ENCODE measurements at places on chromosomes 7 and 10. TPM values are rescaled to one million over a fixed set of nuclear protein-coding genes. Genes with fewer than 3 reads are reported as not detected.

The FKBP9 gene
- 43.4 TPM for total RNA-seq

DNA sequence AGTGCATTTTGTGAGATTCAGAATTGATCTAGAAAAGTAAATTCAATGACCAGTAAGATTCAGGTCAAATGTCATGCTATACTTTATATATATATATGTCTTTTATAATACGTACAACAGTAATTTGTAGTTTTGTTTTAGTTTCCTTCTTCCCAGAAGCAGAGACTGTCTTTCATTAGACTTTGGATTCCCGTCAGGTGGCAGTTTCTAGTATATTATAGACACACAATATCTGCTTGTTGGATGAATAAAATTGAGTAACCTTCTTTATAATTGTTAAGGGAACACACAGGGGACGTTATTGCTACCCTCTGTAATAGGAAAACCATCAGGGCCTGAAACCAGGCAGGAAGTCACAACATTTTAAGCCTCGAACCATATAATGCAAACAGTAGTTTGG, 5.3 kb upstream of the LAMB1 start:
- DNase-seq = no peak

The TUBAL3 gene
- total RNA-seq = not detected

DNA sequence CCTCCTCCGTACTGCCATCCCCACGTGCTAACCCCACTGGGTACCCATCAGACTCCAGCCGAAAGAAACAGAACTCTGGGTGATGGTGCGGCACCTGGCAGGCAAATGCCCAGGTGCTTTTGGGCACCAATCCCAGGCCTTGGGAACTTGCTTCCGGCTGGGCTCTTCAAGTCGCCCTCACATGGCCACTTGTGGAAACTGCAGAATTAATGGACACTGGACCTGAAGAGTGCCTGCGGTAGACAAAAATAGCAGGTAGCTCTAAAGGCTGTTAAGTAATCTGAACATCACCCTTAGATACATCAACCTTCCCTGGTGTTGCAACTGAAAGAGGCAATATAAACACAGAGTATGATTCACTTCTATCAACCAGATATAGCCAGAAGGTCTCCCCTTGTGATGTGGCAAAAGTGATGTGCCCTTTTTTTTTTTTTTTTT, 644.4 kb downstream of the GRM8 start:
- DNase-seq = peak; percentile 43

- DNase-seq = peak; percentile 91
These were observed 511 bp upstream of the NRP1 start for GRCh38 chr10:33334805-33335550.

DNA sequence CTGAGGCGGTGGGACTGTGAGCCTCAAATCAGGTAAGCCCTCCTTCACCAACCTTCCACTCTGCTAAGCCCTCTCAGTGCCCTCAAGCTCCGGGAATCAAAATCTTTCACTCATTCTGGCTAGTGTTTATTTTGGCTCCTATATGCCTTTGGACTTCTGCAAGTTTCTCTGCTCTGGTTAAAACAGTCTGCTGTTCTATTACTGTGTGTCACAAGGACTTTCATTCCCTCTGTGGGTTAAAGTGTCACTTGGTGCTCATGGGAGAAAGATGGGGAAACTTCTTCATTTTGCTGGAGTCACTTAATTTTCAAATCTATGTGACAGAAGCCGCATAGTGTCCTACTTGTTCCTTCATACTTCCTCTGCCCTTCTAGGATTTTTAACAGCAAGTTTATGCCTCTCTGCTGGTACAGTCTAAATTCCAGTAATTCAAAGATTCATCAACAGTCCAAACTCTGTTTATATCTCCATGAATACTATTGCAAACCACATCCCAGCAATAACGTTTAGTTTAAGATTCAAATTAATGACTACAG, 61.3 kb downstream of the CD36 start:
- DNase-seq = no peak

The CARD11 gene
- total RNA-seq = 0.17 TPM

DNA sequence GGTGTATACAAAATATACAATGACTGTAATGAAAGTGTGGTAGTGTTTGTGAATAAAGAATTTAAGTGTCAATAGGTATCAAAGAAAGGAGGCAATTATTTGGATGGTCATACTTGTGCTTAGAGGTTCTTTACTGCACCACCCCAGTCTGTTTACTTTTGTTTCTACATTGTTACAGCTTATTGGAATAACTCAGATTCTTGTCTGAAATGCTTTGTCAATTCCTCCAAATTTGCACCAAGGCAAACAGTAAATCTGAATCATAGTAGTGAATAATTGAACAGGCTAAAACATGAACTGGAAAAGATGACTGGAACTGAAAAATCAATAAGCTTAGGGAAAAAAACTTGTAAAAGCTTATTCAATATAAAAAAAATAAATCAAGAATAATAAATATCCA, 319.2 kb downstream of the EXOC4 start:
- DNase-seq = no peak

GRCh38 chr7:29332875-29333855, 138.6 kb downstream of the CHN2 start:
- DNase-seq = no peak

DNA sequence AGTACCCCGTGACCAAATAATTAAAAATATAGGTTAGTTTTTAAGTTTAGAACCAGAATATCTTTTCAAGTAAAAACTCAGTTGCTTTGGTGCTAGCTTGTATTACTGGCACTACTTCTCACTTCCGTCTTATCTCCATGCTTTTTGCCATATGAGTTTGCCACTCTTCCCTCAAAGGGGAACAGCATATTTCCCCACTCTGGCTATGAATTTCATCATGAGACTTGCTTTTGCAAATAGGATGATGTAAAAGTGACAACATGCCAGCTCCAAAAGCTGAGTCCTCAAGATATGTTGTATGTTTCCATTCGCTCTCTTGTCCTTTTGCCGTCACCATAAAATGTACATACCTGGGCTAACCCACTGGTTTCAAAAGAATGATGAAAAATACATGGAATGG, 178.1 kb upstream of the SEMA3A start:
- DNase-seq = no peak

DNA sequence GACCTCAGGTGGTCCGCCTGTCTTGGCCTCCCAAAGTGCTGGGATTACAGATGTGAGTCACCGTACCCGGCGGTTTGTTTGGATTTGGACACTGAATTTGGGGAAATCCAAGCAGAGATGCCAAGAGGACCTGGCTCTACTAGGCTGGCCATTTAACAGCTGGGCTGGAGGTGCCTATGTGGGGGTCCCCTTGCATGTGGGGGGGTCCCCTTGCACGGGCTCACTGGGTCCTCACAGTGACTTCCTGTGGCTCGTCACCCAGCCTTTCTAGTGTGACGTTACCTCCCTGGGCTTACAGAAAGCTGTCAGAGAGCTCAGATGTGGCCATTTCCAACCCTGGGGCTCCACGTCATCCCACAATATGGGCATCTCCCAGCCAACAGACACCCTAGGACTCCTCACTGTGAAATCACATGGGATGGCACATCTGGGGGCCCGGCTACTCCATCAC, 49.3 kb upstream of the GNA12 start:
- no peak for DNase-seq

DNA sequence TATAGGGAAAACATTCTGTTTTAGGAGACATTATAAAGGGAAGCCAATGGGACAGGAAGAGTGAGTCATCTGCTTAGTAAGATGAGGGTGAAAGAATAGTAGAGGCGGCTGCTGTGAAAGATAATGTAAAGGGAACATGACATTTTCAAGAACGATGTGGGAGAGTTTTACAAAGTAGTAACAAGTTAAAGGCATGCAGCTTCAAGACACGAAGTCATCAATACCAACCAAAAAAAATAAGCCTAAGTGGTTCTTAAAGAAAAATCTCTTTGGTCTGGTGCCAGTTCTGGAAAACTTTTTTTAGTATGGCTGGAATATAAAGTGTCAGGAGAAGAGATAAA, 6.1 kb downstream of the GSTO1 start:
- peak; percentile 79 for DNase-seq

The PGAM2 gene
- total RNA-seq = not detected

DNA sequence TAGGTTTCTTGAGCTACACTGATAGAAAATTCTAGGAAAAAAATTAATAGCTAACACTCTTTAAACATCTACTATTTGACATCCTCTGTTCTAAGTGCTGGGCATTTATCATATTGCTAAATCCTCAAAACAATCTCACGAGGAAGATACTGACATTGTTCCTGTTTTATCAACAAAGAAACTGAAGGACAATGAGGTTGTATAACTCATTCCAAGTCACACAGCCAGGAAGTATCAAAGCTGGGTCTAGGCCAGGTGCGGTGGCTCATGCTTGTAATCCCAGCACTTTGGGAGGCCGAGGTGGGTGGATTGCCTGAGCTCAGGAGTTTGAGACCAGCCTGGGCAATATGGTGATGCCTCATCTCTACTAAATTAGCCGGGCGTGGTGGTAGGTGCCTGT, 51.6 kb upstream of the IL6 start:
- DNase-seq = peak; percentile 38

The NPFFR1 gene
- total RNA-seq = not detected

GRCh38 chr10:64039198-64039597, 518.0 kb downstream of the REEP3 start:
- no peak for DNase-seq

GRCh38 chr7:105399043-105399725, 10.5 kb upstream of the SRPK2 start:
- DNase-seq = peak; percentile 16

The TYW1B gene
- total RNA-seq = 1.7 TPM

The GNGT1 gene
- not detected for total RNA-seq

GRCh38 chr10:68462536-68462935, 9.2 kb downstream of the DNA2 start:
- DNase-seq = no peak

- no peak for DNase-seq
These were observed 13.5 kb downstream of the EPHB6 start for GRCh38 chr7:142868188-142868985.

DNA sequence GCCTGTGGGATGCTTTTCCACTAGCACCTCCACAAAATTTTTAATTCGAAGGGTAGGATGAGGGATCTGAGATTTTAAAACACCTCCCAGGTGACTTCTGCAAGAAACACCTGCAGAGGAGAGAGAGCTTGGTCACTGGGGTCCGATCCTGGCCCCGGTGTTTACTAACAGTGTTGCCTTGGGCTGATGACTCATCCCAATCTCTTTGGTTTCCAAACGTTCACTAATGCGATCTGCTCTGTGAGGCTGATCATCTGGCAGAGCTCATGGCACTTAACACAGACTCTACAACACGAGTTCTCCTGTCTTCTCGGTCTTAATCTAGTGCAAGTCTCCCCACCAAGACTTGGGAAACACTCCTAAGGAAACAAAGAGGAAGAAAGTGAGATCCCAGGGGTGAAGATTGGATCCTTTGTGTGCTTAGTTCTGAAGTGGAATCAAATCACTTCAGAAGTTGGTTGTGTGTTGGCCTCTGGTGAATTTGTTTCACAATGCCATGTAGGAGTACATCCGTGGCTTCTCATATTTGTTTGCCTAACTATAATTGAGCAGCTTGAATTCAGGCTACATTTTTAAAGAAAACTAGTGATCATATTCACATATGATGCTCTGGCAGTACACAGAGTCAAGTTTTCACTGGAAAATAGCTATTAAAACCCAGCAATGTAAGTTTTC, 407.9 kb downstream of the NRG3 start:
- no peak for DNase-seq

The HOXA1 gene
- total RNA-seq = 1.3 TPM

DNA sequence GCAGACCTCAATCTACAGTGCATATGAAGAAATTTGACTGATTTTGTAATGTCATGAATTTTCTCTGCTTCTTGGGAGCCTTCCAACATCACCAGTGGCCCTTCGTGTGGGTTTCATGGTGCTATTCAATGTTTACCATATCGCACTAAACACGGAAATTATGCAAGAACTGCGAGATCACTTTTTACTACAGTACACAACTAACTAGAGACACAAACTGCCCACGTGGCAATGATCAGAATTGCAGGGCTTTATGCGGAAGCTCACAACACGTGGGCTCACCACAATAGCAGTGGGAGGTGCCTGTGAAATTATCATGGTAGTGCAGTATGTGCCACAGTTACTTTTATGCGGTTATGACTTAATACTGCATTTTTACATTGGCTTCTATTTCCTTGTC, 449.7 kb upstream of the KLF6 start:
- DNase-seq = no peak

DNA sequence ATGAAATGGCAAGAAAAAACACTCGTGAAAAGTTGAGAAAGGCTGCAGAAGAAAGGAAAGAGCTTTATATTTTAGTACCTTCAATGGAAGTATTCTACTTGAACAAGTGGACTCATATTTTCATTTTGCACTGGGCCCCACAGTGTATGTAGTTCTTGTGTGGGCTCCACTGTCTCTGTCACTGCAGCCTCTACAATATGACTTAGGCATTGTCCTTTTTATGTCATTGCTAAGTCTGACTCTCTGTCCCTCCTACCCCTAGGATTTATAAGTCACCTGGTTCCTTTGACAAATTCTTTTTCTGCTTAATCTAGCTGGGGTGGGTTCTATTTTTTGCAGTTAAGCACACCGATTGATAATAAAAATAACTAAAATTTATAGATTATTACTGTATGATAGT, 27.7 kb upstream of the SOSTDC1 start:
- no peak for DNase-seq

DNA sequence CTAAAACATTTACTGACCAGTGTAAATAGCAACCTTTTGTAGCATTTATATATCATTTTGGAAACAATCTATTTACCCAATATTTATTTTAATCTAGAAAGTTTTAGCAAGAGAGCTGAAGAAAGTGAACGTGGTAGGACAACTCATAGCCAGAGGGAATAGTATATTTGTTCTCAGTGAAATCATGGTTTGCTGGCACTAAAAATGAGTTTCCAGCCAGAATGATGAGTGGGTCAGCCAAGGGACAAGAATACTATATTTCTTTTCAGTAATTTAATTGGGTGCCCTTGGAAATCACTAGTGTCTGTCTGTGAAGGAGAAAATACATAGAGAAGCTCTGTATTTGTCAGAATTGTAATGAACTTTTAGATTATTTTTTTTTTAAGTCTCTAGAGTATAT, 74.9 kb downstream of the MINPP1 start:
- no peak for DNase-seq

The HYAL4 gene
- not detected for total RNA-seq

GRCh38 chr7:41046221-41046761, 656.6 kb downstream of the INHBA start:
- peak; percentile 71 for DNase-seq

Measured in HT1080 (cell line).